ENCODE measurements at places on chromosomes 4 and X.
A peak's percentile ranks its signal among the peaks of the same experiment; 100 is the strongest.

DNA sequence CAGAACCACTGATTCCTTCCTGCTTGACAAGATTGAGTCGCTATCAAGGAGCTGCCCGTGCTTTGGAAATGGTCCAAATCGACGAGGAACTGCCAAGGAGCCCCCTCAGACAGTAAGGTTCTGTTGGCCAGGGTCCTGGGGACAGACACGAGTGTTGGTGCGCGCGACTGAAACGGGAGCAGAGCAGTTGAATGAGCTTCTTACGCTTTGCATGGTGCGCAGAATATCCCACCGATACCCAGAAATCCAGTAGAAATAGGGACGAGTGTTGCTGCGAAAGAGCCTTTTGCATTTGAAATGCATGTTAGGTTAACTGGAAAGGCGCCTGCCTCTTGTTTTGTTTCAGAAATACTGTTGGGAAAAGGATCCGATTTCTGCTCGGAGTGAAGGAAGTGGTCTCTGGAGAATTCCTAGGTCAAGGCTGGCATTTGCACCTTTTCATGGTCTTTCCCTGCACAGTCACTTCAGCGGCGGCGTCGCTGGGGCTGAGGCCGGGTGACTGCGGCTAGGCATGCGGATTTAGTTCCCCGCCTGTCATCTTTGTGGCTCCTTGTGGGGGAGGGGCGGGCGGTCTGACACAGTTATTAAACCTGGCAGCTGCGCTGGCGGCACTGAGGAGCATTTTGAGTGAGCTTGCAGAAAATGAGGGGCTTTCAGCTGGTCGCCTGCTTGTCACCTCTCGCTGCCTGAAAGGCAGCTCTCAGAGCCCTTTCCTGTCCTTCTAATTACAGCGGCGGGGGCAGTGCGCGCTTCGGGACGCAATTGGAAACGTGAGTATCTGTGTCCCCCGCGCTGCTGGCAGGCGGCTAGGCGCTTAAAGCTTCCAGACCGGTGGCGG, 51.5 kb upstream of the TRIM2 start:
- peak; percentile 49 for DNase-seq

DNA sequence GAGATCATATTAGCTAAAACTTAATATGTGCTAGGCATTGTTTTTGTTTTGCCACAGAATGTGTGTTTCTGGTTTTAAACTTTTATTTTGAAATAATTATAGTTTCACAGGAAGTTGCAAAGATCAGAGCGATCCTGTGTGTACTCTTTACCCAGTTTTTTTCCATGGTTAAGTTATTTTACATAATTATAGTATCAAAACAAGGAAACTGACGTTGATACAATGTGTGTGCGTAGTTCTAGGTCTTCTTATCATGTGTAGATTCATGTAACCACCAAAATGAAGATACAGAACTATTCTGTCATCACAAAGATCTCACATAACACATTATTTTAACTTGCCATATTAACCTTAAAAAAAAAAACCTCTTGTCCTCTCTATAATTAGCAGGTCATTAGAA, 69.2 kb downstream of the BLTP1 start:
- DNase-seq: no peak

DNA sequence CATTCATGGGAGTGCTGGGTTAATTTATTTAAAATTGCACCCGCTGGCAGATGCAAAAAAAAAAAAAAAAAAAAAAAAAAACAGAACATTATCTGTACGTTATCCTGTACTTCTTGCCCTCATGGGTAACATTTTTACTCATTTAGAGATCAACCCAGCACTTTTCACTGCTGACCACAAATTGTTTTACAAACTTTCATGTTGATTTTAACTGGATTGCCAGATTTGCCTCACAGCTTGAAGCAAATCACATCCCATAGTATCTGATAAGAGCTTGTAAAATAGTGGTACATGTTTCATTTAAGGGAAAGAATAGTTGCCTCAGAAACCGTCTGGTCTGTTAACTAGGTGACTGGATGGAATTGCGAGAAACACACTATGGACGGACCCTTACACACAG, 640.8 kb downstream of the TRIML1 start:
- peak; percentile 1 for DNase-seq

DNA sequence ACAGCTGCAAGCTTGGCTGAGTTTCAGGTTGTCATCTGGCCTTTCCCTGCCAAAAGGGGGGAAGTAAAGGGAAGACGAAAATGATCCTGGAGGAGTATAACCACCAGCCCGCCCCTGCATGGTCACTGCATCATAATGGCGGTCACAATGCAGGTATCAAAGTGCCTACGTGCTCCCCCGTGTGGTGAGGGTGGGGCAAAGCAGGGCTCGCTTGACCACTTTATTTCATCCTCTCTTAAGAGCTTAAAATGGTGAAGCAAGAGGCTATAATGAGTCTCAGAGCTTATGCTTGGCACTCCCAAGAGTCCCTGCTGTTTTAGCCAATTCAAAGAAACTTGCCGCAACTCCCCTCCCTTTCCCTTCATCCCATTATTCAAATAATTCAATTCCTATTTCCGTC, 105.6 kb downstream of the APOOL start:
- peak; percentile 18 for DNase-seq

GRCh38 chr4:129043523-129043922, 49.8 kb downstream of the SCLT1 start:
- DNase-seq: peak; percentile 68

DNA sequence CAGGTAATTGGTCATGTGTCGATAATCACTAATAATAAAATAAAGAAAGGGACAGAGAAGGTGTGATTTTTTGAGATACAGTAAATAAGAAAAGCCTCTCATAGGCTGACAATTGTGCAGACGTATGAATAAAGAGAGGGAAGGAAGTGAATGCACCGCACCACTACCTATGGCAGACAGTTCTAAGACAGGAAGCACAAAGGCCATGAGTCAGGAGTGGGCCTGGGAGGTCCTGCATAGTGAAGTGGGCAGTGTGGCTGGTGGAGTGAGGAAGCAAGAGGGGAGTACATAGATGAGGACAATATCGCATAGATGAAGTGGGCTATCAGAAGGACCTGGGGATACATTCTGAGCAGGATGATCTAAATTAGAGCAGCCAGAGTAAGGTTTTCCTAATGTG, 75.6 kb downstream of the BMP3 start:
- no peak for DNase-seq

DNA sequence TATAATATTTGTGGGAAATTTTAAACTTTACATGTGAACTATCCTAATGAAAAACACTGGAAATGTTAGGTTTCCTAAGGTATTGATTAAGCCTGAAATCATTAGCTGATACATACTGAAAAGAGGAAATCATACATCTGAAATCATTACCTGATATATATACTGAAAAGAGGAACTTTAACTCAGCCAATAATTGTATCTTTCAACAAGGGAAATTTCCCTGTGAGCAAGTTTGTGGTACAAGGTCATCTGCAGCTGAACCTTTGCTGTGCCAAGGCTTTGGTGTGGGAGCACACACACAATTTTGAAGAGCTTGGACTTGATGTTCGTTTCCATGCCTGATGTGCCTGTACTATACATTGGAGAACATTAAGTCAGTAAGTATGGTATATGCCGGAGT, 131.9 kb upstream of the USP9X start:
- DNase-seq: no peak

DNA sequence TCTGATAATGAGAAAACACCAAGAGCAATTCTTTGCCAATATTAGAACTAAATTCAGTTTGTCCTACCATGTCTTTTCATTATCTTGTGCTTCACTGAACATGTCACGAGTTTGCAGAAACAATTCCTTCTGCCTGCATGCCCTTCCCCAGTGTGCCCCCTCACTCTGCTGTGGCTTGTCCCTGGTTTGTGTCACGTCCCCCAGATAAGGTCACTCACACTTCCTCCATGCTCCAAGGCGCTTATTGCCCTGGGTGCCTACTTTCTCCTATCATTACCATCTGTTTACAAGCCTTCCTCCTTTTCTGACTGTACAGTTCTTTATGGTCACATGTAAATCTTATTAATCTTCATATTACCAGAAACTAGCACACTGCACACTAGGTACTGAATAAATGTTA, 394.1 kb downstream of the KCNIP4 start:
- DNase-seq: no peak

GRCh38 chrX:153967536-153968224, 3.9 kb downstream of the HCFC1 start:
- DNase-seq: no peak

DNA sequence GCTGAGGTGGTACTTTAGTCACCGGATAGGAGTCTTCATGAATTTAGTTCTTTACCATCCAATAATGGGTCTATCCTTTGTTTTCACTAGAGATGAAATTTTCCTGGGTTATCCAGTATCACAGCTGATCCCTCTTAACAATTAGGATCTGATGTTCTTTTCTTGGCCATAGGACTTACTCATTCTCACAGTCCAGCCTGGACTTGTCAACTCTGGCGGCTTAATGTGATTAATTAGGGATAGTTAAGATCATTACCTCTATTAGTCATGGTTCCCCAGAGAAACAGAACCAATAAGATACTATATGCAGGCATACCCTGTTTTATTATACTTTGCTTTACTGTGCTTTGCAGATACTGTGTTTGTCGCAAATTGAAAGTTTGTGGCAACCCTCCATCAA, 272.7 kb upstream of the FAT4 start:
- DNase-seq: no peak

- no peak for DNase-seq
Observed at GRCh38 chrX:12580548-12580947, 210.7 kb upstream of the PRPS2 start.

- DNase-seq: peak; percentile 98
Observed at GRCh38 chr4:38160487-38161207, 200.4 kb downstream of the PTTG2 start.

DNA sequence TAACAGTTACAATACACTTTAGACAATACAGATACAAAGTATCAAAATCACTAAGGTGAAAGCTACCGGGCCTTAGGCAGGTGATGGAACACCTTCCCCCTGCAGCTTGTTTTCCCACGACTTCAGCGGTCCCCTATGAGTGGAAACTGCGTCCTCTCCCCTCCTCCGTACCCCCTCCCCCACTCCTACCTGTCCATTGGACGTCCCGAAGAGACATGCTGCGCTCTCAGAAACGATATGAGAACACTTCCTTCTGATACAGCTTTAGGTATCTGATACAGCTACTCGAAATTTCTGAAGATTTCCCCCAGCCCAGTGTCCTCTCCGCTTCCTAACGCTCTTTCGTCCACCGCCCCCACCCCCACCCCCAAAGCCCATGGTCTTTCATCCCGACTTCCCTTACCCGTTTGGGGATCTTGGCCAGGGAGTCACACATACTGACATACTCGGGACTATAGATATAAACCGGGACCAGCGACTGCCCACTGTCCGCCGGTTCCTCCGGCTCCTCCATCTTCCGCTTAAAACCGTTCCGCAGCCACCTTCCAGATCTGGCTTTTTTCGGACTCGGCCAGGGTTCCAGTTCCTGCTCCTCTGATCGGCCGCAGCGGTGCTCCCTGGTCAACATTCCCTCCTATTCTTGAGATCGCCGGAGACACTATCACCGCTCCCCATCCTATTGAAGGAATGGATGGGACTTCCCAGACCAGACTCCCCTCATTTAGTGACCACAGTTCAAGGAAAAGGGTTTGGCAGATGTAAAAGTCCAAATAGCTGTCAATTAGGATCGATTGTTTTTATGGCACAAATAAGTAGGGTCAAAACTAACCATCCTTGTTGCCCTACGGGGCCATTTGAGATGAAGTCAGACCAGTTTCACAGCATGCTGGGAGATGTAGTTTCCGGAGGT, at the start of gene HDAC8:
Gene HDAC8 (minus strand): TSS at position 596 of the 910 bp plus-strand sequence. CDS start 82 bp downstream, at position 514.
- peak; percentile 88 for DNase-seq

DNA sequence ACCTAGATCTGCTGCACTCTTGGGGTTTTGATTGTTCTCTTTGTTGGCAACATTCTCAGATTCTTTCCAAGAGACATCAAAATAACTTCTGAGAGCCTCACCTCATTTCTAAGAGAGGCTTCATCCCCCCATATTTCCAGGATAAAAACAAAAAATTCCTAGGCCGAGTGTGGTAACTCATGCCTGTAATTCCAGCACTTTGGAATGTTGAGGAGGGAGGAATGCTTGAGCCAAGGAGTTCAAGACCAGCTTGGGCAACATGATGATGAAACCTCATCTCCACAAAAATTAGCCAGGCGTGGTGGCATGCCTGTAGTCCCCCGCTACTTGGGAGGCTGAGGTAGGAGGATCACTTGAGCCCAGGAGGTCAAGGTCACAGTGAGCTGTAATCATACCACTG, 477.0 kb downstream of the INPP4B start:
- DNase-seq: no peak

DNA sequence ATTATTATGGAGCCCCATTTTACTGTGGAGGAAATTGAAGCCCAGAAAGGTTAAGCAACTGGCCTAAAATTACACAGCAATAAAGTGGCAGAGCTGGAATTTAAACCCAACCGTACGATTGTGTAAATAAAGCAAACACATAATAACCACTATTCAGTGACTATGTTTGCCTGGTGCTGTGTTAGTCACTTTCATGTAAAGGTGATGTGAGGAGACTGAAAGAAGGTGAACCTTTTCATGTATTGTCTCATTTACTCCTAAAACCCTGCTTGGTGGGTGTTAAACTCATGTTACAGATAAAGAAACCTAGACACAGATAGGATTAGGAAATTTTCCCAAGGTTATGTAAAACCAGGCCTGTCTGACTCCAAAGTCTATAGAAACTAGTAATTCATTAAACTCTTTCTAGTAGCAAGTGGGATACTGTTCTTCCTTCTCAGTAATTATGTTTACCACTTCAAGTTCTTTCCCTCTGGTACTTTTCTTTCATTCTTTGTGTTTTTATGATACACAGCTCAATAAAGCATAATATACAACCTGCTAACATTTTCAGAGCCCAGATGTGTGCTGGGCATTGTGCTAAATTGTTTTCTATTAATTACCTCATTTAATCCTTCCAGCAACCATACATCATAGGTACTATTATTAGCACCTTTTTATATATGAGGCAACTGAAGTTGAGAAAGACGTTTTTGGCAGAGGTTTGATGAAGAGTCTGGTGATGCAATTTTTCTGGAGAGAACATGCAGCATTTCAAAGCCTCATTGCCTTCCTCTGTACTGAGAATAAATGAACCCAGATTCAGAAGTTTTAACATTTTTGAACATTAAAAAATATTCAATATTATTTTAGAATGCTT, 202.7 kb downstream of the SPRY1 start:
- peak; percentile 91 for DNase-seq

- no peak for DNase-seq
Observed at GRCh38 chrX:16946971-16947562, 609 bp downstream of the REPS2 start.

- no peak for DNase-seq
Observed at GRCh38 chrX:22139822-22140221, 107.7 kb downstream of the PHEX start.
